ENCODE measurements at places on chromosomes 3 and 15. TPM values are rescaled to one million over a fixed set of nuclear protein-coding genes. Genes with fewer than 3 reads are reported as not detected.

DNA sequence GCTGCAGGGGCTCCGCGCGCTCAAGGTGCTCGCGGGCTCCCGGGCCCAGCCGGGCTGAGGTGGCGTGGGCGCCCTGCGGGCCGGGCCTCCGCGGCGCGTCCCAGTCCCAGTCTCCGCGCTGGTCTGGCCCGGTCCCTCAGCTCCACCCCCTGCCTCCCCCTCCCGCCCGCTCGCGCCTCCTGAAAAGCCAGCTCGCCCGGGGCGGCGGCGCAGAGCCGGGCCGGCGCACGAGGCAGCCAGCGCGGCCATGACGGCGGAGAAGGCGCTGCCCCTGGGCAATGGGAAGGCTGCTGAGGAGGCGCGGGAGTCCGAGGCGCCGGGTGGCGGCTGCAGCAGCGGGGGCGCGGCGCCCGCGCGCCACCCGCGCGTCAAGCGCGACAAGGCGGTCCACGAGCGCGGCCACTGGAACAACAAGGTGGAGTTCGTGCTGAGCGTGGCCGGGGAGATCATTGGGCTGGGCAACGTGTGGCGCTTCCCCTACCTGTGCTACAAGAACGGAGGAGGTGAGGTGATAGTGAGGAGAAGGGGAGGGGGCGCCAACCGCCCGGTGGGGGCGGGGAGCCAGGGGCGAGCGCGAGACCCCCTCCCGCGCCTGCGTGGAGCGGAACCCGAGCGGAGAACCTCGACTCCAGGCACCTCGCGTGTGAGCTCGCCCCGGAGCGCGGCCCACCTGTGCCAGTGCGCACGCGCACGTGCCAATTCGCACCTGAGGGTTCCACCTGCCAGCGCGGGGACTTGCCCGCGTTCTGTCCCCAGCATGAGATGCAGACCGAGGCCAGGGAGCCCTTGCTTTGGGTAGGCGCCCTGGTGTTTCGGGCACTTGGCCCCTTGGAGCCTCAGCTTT, at the start of gene SLC6A11:
Gene SLC6A11 (plus strand): TSS at position 210 of the 844 bp plus-strand sequence. CDS start 38 bp downstream, at position 248.
- DNase-seq = no peak

- no peak for DNase-seq
Observed at GRCh38 chr15:40985541-40986330, 32.5 kb downstream of the CHAC1 start.

- DNase-seq = peak; percentile 38
Observed at GRCh38 chr15:82830427-82831173, 21.2 kb downstream of the WHAMM start.

DNA sequence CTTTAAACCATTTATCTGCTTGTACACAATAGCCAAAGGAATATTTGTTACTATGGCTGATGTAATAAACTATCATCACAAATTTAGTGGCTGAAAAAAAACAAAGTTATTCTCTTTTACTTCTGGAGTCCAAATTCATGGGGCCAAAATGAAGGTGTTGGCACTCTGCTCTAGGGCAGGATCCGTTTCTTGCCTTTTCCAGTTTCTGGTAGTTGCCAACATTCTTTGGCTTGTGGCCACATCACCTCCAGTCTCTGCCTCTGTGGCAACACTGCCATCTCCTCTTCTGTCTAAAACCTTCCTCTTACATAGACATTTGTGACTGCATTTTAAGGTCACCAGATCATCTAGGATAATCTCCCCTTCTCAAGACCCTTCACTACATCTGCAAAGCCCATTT, 27.3 kb downstream of the NIT2 start:
- DNase-seq = no peak

GRCh38 chr15:37789881-37790280, 144.6 kb upstream of the TMCO5A start:
- DNase-seq = peak; percentile 93

DNA sequence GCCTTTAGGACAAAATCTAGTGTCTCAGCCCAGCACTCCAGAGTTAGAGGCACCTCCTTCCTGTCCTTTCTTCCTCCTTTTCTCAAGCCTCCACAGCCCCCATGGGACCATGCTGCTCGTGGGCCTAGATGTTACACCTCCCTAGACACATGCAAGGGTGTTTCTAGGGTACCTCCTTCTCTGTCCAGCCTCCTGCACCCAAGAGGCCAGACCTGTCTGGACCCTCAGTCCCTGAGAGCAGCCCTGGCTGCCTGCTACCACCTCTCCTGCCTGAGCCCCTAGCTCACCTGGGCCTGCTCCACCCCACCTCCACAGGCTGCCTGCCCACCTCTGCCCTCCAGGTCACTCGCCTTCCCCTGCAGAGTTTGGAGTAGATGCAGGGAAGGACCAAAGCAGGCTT, 5.2 kb downstream of the LOXL1 start:
- no peak for DNase-seq

DNA sequence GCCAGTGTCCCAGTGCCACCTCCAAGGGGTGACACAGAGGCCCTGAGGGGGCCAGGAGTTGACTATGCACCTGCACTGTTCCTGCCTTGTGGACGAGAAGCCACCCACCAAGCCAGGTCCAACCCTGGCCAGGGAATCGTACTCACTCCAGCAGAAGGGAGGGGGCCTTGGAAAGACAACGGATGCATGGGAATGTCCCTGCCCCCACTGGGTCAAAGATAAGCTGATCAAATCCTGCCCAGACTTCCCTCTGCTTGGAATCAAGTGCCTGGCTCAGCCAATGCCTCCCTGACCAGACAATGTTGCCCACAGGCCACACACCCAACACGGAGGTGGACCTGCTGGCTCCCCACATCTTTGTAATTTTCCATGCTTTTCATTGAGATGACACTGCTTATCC, 23.9 kb downstream of the CACNA2D2 start:
- no peak for DNase-seq

- peak; percentile 65 for DNase-seq
Observed at GRCh38 chr3:171585039-171585438, 124.8 kb upstream of the TNIK start.

GRCh38 chr3:11283139-11283475, 10.9 kb downstream of the ATG7 start:
- DNase-seq = no peak

DNA sequence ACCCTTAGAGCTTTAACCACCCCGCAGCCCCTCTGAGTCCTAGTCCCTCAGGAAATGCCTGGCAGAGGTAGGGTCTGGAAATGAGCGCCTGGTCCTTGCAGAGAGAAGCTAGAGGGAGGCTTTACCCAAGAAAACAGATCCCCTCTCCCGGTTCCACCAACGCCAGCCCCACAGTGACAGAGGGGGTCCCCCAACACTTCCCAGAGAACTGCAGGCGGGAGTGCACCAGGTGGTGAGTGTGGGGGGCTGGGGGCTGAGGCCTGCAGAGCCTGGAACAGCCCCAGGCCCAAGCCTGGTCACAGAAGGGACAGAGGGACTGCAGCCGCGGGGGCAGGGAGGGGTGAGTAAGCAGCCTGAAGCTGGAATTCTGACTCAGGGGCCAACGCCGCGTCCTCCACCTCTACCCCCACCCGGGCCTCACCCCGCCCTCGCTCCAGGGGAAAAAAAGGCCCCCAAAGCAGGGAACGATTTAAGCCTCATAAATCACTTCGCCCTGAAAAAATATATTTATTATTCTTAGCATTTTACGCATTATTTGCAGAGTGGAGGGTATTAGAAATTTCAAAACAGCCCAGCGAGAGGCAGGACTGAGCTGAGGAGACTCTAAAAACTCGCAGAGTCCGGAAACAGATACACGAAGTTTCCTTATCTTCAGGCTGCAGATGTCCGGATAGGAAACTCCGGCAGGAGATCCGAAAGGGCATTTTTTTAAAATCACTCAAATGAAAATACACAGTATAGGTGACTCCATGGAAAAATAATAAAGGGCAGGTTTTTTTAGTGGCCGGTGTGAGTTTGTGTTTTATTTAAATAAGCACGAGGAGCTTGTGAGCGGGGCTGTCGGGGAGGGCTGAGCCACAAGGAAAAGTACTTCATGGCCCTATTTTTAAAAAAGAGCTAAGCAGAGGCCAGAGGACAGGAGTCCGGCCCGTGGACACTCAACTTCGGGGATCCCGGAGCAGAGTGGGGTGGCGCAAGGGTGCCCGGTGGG, 10.0 kb downstream of the GATA2 start:
- peak; percentile 16 for DNase-seq

DNA sequence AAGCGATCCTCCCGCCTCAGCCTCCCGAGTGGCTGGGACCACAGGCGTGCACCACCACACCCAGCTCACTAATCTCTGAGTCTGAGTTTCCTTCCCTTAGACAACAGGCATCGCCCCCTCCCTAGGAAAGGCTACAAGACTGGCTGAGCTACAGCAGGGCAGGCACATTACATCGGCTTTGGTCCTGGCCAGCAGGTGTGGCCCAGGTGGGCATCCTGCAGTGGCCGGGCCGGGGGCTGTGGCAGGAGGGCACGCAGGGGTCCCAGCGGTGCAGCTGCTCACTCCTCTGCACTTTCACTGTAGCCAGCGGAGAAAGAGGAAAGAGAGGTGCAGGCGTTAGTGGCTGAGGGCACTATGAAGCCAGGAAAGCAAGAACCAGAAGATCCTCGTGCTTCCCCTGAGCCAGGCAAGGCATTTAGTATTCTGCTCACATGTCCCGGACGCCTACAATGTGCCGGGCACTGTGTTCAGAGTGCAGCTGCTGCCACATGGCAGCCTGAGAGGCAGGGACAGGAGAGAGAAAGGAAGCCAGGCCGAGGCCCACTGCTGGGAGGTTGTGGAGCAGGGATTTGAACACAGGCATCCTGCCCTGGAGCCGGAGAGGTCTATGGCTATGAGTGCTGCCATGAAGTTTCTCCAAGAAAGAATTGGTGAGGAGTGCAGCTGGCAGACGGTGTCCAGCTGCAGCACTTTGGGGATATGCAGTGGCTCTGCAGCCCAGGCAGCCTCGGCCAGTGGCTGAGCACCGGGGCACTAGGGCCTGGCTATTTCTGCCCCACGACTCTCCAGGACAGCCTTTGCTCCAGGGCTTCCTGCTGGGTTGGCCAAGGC, 22.3 kb downstream of the GRIP2 start:
- DNase-seq = no peak

- DNase-seq = peak; percentile 15
Observed at GRCh38 chr3:65436580-65436979, 602.1 kb downstream of the MAGI1 start.

GRCh38 chr3:42690766-42691680, 5.7 kb downstream of the KLHL40 start:
- no peak for DNase-seq

DNA sequence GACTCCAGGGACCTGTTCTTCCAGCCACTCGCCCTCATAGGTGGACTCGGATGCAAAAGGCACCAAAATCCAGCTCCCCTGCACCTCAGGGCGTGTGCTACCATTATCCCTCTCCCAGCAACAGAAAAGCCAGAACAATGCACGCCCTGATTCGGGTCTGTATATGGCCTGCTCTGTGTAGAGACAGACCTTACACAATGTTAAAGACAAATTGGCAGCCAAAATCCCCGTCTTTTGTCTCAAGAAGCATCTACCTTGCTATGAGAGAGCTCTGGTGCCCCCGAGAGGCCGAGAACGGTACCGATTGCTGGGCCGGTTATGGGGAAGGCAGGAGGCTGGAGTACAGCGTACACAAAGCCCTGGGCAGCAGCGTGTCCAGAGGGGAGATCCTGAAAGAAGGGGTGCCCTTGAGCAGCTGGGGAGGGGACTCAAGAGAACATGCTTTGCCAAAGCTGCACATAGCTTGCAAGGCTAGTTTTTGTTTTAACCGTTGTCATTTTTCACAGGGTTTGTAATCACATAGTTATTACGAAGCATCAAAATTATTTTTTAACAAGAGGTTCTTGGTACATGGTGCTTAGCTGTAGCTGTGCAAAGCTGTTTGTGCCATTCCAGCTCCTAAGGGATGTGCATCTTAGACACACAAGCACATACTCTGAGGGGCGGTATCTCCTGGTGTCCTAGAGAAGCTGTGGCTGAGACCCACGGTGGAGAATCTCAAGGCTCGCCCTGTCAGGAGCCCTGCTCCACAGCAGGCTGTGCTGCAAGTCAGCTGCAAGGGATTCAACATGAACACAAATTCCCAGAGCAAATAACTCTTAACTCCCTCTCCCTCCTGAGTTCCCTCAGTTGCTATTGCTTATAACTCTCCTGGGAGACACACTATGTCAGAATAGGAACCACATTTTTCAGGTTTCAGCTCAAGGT, 461.5 kb upstream of the PPP2R3A start:
- peak; percentile 52 for DNase-seq

DNA sequence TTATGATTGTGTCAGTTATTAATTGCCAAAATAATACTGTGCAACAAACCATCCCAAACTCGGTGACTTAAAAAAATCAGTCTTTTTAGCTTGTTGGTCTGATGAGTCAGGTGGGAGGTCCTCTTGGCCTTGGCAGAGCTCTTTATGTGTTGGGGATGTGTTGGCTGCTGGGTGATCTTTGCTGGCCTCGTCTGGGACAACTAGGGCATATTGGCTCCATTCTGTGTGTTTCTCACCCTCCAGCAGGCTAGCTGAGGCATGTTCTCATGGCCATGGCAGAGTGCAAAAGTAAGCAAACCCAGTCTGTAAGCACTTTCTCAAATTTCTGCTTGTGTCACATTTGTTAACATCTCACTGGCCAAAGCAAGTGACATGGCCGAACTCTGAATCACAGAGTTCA, 251.6 kb downstream of the RPLP1 start:
- peak; percentile 16 for DNase-seq

The CPLX3 gene
- not detected for total RNA-seq

The MAP6D1 gene
- total RNA-seq = 2.5 TPM

The SNX22 gene
- total RNA-seq = 0.17 TPM

The CRYGS gene
- total RNA-seq = not detected
